ENCODE measurements at places on chromosomes 16 and 17.

DNA sequence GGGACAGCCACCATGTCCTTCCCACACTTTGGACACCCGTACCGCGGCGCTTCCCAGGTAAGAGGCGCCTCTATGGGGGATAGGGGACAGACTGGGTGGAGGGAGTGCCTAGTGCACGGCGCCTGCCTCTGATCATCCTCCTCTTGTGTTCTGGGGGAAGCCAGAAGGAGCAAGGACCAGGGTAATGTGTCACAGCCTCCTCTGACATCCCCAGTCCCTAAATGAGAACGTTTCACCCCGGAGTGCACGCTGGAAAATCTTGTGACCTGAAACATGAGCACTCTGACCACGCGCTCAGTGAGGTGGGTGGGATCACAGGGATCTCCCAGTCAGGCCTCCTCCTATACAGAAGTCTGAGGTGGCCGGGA lies 1.1 kb downstream of the IRX6 start:
- no peak for DNase-seq

DNA sequence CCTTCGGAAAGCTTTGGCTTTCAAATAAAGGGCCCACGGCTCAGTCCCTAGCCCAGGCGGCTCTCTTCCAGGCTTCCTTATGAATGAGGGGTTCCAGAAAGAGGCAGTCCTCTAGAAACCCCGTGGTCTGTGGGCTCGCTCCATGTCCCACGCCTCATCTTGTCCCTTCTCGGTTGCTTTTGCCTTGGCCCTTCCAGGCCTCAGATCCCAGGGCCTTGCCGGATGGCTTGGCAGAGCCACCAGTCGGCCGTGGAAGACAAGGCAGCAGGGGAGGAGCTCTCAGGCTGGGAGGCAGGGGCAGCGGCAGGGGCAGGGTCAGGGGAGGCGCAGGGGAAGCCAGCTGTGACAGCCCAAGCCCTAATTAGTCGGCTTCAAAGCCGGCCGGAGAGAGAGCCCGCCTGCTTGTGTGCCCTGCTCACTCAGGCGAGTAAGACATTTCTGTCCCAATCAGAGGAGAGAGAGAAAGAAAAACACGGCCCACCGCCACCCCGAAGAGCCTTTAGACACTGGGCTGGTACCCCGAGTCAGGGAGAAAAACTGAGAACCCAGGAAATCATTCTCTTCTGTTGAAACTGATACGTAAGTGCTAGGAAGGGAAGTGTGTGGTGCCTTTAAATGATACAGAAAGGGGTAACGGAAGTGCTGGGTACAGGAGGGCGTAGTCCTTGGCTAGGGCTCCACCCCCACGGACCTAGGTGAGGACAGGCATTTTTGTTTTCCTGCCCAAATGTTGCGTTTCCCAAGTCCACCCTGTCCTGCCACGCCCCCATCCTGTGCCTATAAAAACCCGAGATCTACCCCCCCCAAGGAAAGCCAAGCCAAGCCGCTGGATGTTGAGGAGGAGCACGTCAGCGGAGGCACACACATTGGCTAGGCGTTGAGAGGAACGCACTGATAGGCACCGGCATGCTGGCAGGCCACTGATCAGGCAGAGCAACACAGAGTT lies 27.8 kb upstream of the MEIOC start:
- DNase-seq = no peak

GRCh38 chr16:57128771-57129389 lies 36.5 kb downstream of the CPNE2 start:
- DNase-seq = no peak

DNA sequence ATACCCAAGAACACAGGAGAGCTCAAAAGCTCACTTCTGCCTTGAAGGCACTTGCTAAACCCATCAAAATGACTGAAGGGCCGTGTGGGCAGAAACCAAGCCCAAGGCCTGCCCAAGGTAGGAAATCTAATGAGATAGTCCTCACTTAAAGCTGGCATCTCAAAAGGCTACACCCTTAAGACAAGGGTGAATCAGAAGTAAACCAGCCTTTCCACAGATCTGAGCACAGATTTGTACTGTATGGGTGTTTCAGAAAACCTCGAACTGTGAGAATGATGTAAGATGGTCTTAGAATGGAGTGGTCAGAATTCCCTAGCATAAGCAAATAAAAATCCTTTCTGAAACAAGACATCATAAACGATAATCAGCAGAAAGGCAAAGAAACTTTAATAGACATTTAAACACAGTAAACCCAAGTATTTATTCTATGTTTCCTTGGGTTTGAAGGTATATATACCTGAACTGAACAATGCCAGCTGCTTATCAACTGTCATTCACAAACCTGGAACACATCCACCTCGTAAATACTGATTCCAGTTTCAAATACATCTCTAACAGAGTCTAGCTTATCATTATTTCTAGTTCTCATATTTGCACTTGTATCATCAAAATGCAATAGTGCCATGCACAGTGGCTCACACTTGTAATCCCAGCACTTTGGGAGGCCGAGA lies 37.8 kb downstream of the GLG1 start:
- no peak for DNase-seq

- no peak for DNase-seq
Measured at GRCh38 chr17:83110735-83111134, 31.3 kb downstream of the METRNL start.

DNA sequence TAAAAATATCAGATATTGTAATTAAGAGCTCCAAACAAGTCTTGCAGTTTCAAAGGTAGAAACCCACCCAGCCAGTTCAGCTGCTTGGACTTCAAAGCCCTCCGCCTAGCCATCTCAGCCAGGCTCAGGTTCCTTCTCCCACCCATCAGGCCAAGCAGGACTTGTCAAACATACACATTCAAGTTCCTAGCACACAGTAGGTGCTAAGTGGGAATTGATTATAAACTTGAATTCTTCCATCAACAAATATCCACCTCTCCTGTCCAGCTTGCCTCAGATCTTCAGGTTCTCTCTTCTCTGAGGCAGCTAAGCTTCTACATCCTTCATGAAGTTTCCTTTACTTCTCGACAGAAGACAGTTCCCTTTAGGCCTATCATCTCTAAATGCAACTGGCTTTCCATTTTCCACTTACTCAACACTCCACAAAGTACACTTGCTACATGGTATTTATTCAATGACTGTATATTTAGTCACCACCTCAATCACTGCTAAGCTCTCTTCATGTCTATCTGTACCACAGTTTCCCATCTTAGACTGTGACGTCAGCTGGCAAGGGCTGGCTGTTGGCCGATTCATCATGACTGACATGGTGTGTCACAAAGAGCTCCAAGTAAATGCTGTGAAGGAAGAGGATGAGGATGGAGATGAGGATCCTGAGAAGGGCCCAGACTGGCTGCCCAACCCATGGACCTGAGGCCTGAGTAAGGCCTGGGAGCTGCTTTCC lies 13.3 kb upstream of the COG7 start:
- no peak for DNase-seq

- DNase-seq = no peak
Measured at GRCh38 chr16:57367116-57367752, 5.1 kb upstream of the CX3CL1 start.

DNA sequence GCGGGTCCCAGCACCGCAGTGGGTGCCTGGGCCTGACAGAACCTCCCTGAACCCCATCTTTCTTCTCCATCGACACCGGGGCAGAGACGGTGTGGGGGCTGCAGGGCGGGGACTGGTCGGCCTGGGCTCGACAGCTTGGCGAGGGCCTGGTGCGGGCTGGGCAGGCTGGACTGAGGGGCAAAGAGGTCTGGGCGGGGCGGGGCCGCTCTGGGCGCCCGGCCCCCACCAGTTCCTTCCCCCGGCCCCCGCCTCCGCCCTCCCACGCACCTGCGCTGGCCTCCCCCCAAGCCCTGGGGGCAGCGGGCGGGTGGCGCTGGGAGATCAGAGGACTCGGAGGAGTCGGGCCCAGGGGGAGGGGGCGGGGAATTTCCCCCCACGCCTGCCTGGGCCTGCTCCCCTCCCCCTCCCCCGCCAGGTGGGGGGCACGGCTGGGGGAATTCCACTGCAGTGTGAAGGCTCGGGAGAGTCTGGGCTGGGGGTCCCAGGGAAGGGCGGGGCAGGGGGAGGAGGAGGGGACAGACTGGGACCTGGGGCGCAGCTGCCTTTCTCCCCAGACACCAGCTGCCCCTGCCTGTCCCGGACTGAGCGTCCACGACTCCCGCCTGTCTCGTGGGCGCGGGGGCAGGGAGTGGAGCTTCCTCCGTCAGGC lies 877 bp upstream of the KREMEN2 start:
- no peak for DNase-seq

GRCh38 chr16:52914428-52914827 lies 138.3 kb downstream of the CHD9NB start:
- DNase-seq = no peak

DNA sequence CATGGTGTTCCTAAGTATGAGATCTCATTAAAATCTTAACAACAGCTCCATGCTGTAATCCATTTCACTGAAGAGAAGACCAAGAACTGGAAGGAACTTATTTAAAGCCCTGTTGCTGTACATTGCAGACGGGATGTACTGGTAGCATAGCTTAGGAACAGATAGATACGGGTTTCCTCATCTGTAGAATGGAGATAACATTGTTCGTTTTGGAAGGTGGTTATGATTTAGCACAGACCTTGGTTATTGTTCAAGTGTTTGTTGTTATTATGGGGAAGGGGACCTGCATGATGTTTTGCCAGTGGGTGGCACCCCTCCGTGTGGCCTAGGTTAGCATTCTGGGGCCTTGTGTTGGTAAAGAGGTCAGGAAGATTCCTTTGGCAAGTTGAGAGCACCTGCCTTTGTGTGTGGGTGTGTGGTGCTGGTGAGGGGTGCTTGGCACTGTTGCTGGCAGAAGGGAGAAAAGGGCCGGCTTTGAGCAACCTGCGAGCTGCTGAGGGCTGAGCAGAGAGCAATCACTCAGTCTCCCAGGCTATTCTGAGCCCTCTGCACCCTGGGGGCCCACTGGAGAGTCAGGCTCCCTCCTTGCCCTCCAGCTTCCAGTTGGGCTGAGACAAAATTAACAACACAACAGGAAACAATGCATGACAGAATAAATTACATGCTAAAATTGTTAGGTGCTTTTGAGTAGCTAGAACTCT lies 2.3 kb downstream of the TAOK2 start:
- no peak for DNase-seq

GRCh38 chr17:65519462-65519861 lies 42.0 kb downstream of the AXIN2 start:
- DNase-seq = no peak

DNA sequence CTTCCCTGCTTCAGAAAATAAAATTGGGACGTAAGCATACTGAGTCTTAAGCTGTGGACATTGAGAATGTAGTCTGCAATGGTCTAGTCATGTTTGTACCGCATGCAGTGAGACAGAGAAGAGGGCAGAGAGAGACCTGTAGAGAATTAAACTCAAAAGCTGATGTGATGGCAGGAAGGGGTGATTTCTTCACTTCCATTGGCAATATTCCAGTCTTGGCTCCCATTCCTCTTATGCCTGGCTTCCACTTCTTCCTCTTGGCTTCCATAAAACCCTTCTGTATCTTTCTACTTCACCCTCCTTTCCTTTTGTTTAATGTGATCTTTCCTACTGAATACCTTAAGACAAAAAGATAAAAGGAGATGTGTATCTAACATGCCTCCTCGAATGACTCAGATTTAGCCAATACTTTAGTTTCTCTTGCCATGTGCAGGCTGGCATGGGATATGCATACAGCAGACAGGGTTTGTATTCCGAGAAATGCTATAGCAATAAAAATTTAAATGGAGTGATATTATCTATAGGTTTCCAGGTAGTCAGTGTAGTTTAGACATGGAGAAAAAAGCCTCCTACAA lies 423.1 kb upstream of the DYNLRB2 start:
- no peak for DNase-seq

- no peak for DNase-seq
Measured at GRCh38 chr16:11181242-11181898, 74.6 kb downstream of the SOCS1 start.
